Right kidney (tissue), 9 donors: ENCODE measurements at places on chromosomes 5 and 9.
A peak's percentile ranks its signal among the peaks of the same experiment; 100 is the strongest.

- no peak for DNase-seq
Measured at GRCh38 chr5:43425983-43426382, 13.8 kb upstream of the CCL28 start.

GRCh38 chr9:121399883-121400607 is 30.0 kb upstream of the STOM start:
- DNase-seq: peak; percentile 29

- DNase-seq: no peak
Measured at GRCh38 chr9:109254317-109254716, 66.5 kb downstream of the EPB41L4B start.

GRCh38 chr5:33299621-33300208 is 141.1 kb upstream of the TARS1 start:
- DNase-seq: peak; percentile 25

DNA sequence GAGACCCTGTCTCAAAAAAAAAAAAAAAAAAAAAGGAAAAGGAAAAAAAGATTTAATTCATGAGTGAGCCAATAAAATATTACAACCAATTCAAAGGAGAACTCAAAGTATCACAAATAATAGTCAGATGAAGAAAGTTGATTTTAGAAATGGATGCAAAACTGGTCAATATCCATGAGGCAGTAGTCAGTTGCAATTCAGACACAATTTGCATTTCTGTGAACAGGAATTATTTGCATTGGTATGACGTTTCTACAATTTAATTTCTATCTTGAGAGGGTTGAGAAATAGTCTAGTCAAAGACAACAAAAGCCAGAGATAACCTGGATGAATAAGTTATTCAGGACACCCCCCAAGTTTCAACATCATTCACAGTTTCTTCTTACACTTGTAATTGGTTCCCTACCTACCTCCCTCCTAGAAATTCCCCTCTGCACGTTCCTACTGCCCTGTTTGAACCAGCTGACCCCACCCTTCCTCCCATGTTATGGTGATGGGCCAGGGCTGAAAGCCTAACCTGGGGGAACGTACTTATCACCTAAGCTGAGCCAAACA is 28.6 kb upstream of the CDKN2AIPNL start:
- no peak for DNase-seq

GRCh38 chr5:135605221-135605620 is 26.4 kb upstream of the CXCL14 start:
- no peak for DNase-seq

DNA sequence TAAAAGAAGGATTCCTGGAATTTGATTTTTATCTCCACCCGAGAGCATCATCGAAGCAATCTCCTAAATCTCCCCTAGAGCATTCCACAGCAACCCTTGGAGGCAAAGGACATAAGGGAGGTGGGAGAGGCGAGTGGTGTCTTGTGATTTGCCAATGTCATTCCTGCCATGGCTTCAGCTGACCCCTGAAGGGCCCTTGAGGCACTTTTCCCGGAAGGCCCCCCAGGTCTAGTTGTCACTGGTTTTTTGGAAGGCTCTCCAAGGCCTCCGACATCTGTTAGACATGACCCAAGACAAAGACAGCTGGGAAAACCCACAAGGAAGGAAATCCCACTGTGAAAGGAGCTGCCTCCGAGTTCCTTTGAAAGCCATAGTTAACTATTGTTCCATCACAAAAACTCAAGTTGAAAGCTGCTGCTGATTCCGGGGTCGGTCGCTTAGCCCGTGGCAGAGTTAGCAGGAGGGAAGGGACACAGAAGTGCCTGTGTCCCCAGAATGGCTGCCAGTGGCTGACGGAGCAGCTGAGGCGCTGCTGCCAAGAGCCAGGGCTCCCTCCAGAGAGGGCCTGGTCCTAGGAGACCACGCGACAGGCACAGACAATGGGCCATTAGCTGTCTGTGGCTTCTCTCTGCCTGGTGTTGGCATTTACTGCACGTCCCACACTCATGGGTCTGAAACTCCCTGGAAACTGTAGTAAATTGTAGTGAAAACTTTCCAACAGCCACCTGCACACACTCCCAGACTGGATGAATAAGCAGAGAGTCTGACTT is 24.4 kb upstream of the TRIO start:
- no peak for DNase-seq

GRCh38 chr5:5822729-5823257 is 400.3 kb downstream of the ICE1 start:
- no peak for DNase-seq

DNA sequence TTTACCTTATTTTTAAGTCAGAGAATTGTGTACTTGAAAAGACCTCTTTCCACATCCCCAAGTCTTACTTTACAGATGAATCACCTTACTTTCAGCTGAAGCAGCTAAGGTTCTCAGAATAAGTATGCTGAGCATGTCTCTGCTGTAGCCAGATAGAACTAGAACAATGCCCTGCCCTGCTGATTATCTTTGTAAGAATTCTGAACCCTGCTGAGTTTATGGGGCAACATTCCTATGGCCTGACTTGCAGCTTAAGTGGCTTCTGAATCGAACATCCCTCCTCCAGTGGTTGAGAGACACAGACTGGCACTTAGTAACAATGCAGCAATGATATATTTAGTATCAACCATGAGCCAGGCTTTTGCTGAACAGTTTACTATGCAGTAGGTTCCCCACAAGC is 592.0 kb upstream of the WWC1 start:
- DNase-seq: no peak

- no peak for DNase-seq
Measured at GRCh38 chr9:5630081-5630507, 1.2 kb downstream of the RIC1 start.

DNA sequence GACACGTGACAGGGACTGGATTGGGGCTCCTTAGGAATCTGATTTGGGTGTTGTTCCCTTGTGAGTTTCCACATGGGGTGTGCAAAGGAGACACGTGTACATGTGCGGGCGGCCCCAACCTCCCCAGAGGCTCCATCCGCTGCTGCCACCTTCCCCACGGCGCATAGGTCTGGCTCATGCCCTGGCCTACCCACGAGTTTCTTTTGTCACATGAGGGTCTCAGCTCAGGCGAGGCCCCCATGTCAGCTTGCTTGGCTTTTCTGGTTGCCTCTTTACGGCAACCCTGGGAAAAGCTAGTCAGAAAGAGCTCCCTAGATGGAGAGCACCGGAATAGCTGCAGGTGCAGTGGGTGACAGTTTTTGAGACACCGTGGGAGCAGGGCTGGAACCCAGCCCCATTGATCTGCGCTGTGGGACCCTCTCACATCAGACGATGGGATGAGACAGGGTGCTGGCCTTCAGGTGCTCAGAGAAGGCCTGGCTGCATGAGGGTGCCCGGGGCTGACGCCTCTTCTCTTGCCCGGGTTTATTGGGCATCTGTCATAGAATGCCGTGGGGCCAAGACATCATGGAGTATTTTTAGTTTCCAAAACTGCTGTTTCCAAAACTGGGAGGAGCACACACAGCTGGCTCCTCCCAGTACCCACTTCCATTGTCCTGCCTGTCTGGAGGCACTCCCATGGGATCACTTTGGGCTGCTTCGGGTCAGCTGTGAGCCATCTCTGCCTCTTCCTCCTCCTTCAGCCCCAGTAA is 107.8 kb downstream of the WNK2 start:
- DNase-seq: no peak

- DNase-seq: no peak
Measured at GRCh38 chr5:74196233-74196632, 444.3 kb downstream of the ENC1 start.

- no peak for DNase-seq
Measured at GRCh38 chr5:179858241-179858585, 404 bp downstream of the MRNIP start.
